Dermis blood vessel endothelial cell (primary cell): ENCODE measurements at places on chromosomes 1 and 21. TPM values are rescaled to one million over a fixed set of nuclear protein-coding genes. Genes with fewer than 3 reads are reported as not detected.

GRCh38 chr1:22806584-22806983 lies 95.9 kb downstream of the EPHB2 start:
- no peak for DNase-seq

DNA sequence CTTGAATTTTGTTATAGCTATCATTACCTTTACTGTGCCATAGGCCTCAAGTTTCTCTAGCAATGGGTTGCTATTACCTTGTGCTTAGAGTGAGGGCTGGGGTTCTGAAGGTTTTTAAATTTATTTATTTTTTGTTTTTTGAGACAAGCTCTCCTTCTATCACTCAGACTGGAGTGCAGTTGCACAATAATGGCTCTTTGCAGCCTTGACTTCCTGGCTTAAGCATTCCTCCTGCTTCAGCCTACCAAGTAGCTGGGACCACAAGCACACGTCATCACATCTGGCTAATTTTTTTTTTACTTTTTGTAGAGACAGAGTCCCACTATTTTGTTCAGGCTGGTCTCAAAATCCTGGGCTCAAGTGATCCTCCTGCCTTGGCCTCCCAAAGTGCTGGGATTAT lies 41.5 kb downstream of the SNX27 start:
- no peak for DNase-seq

DNA sequence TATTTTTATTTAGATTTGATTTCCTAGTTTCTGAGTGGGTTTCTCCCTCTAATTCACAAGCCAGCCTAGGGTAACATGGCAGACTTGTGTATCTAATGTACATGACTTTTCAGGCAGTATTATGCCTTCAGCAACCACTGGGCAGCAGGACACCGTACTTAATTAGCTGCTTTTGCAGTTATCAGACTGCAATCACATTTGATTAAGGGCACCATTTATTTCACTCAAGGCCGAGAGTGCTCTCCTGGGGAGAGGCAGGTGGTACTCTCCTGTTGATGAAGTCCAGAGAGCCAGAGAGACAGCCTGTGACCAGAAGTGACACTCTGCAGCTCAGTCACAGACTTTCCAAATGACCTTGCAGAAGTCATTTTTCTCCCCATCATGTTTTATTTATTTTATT lies 18.7 kb downstream of the CYYR1 start:
- DNase-seq: no peak

DNA sequence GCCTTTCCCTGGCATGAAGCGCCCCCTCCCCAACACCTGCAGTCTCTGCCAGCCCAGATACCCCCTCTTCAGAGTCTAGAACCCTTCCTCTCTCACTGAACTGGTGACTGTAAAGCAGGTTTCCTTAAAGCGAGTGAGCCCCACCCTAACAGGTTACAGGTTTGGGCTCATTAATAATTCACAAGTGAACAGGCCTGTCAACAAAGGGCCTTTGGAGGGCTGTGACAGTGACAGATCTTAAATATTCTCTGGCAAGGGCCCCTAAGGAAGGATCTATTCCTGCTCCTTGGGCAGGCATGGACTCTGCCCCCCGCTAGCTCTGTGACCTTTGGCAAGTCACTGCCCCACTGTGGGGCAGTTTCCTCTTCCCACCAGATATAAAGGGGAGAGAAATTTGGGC lies 5.6 kb upstream of the TTC39A start:
- DNase-seq: no peak

DNA sequence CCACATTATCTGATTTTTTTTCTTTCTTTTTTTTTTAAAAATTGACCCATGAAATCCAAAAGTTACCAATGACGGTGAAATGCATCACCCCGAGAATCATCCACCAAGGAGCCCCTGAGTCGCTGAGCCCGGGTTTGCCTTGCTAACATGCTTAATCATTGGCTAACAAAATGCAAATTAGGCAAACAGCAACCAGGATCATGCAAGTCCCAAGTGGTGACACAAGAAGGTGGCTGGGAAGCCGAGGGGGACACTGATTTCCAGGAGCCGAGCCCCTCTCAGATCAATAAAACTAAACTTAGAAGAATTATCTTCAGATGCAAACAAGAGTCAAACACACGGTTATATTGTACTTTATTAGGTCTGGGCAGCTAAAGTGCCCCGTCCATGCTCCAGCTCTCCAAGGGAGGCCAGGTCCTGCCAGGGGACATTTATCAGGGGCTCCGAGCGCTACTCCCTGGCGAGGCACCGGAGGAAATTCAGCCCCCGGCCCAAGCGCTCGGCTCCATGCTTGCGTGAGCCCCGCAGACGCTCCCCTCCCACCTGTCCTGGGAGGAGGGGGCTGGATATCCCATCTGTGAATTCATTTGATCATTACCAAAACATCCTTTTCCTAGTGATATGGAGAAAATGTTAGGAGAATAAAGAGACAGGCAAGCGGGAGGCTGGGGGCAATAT lies 154.1 kb downstream of the NPHP4 start:
- DNase-seq: no peak

GRCh38 chr1:150559656-150560010 lies 10.4 kb downstream of the ADAMTSL4 start:
- DNase-seq: no peak

DNA sequence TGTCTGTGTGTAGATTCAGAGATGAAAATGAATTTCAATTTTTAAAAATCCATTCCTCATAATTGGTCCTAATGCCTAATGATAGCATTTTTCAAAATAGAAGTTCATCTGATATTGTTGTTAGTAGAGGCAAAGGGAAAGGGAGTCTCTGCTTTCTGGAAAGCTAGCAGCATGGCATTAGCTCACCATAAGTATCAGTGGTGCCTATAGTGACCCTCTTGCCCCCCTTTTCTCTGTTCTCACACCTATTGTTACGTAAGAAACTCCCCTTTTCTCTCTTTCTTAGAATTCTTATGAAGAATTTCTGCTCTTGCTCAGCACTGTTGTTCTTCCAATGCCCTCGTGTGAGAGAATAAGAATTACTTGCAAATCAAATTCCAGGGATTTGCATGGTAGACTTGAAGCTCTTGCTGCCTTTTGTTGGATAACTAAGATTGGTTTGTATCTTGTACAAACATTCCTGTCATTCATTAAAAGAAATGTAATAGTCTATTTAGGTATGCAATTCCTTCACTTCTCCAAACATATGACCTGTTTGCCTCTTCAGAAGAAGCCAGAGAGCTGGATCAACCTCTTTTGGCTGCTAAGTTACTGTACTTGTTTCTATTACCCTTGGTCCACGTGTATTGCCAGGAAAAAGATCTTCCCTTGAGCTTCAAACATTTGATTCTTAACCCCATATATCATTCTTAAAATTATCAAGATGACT lies 69.2 kb upstream of the MAGI3 start:
- DNase-seq: no peak

RAB7B gene
- total RNA-seq: not detected in 2 replicates

REN gene
- not detected in 2 replicates for total RNA-seq

- DNase-seq: no peak
These were observed 23.6 kb downstream of the ZBTB18 start for GRCh38 chr1:244074559-244075171.

GRCh38 chr1:246459221-246459620 lies 47.9 kb downstream of the SMYD3 start:
- DNase-seq: peak; percentile 43

DNA sequence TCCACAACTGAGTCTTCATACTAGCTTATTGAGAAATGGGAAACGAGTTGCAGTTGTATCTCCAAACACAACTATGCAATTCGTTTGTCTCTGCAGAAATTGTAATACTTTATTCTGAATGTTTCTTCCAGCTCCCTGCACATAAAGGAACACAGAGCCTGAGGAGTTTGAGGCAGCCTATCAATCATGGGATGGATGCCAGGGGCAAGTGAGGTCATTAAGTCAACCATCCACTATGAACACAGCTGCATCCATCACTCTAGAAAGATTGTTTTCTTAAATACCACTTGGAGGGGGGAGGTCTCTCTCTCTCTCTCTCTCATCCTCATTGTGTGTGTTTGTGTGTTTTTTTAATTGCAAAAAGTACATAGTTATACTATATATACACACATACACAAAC lies 2.9 kb upstream of the PSMB2 start:
- no peak for DNase-seq

- peak; percentile 44 for DNase-seq
These were observed 7.0 kb downstream of the S100A10 start for GRCh38 chr1:151986501-151987190.

GRCh38 chr1:194155962-194156361 lies 969.5 kb upstream of the B3GALT2 start:
- no peak for DNase-seq

SELP gene
- 2.6 and 5.3 TPM in 2 replicates for total RNA-seq

SLAMF7 gene
- not detected in 2 replicates for total RNA-seq

GRCh38 chr1:22808186-22808675 lies 97.6 kb downstream of the EPHB2 start:
- no peak for DNase-seq

DNA sequence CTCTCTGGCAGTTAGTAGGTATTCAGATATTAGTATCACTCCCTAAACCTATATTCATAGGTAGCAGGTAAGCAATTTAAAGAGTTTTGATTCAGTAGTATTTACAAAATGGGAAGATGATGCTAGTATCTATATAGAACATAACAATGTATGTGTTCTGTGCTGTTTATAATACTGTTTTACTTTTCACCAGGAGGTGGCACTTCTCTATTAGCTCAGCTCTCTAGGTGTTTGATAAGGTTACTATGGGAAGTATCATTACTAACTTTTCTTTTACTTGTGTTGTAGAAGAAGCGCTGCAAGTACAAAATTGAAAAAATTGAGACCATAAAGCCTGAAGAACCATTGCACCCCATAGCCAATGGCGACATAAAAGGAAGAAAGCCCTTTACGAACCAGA lies 49.4 kb upstream of the FASLG start:
- peak; percentile 32 for DNase-seq

GRCh38 chr1:1210726-1211540 lies 3.0 kb downstream of the TNFRSF4 start:
- no peak for DNase-seq

GRHL3 gene
- total RNA-seq: not detected in 2 replicates

DNA sequence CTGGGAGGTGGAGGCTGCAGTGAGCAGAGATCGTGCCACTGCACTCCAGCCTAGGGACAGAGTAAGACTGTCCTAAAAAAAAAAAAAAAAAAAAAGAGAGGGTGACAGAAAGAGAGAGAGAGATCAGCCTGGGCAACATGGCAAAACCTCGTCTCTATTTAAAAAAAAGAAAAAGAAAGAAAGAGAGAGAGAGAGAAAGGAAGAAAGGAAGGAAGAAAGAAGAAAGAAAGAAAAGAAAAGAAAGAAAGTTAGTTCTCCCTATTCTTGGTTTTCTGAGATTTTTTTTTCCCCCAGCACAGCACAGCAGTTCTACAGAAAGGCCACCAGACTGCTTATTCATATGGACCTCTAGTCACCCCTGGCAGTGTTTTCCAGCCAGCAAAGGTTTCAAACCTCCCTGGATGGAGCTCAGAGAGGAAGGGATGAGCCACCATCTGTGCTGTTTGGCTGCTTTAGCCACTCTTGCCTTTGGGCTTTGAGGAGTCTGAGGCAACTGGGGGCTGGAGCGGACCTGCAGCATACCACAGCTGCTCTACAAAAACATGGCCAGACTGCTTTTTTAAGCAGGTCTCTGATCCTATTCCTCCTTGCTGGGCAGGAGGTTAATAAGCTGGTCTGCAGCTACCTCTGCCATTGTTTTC lies 10.6 kb downstream of the S100A6 start:
- DNase-seq: no peak

PRAMEF6 gene
- total RNA-seq: not detected in 2 replicates

DNA sequence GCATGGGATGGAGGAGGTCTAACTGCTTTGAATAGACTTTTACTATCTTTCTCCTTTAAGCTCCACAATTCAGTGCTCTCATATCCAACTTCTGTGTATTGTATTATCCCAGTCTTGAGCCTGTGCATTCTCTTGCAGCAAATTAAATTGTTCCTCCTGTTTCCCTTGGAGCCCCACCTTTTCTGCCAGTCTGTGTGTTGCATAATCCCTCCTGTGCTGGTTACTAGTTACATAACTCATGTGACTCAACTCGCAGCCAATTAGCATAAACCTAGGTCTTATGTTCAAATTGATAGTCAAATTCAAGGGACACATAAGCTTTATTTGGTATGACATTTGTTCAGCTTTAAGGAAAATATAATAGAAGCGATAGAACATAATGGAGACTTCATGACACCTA lies 1863.5 kb downstream of the MRPL39 start:
- DNase-seq: no peak

DNA sequence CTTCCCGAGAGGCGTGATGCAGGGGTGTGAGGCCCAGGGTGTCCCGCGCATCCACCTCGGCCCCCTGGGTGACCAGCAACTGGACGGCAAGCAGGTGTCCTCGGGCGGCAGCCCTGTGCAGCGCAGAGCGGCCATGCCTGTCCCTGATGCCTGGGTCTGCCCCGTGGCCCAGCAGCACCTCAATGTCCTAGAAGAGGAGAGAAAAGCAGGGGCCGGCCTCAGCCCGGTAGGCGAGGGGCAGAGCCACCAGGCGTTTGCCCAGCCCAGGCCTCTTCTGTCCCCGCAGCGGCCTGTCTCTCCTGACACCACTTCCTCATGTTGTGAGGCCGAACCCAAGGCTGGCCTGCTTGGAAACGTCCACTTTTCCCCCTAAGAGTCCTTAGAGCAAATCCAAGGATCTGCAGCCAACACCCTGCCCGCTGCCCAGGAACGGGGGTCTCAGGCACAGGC lies 1.7 kb downstream of the ANKRD65 start:
- DNase-seq: no peak

- no peak for DNase-seq
These were observed 266.2 kb downstream of the LMO4 start for GRCh38 chr1:87594736-87595383.

SEMA4A gene
- 0.68 and 0.74 TPM in 2 replicates for total RNA-seq

DNA sequence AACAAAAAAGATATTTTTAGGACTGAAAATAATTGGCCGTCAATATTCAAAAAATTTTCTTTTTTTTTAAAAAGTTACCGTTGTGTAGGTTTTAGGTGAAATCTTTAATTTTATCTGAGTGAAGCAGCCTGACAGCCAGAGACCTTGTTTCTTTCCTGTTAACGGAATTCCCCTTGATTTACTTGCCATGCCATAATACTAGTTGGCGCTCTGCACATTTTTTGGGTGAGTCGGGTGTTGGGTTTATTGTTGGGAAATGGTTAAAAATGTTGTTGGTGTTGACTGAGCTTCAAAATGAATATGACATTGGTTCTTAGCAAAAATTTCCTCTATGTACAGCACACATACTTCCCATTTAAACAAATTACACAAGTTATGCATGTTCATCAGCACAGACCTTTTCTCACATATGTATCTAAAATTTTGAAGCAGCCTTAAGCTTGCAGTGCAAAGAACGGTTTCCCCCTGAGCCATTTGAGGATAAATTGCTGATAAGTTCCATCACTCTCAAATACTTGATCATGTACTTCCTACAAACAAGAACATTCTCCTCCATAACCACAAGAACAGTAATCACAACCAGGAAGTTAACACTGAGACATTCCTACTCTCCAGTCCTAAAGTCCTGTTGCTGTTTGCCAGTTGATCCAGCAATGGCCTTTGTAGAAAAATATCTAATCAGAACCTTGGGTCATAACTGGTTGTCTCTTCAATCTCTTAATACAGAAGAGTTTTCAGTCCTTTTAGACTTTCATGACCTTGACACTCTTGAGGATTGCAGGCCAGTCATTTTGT lies 34.2 kb downstream of the CAMTA1 start:
- DNase-seq: peak; percentile 43

LAPTM5 gene
- 23.1 and 39.9 TPM in 2 replicates for total RNA-seq
